ENCODE measurements at places on chromosomes 5 and 9. TPM values are rescaled to one million over a fixed set of nuclear protein-coding genes. Genes with fewer than 3 reads are reported as not detected.

The DRD1 gene
- 0.06 TPM for total RNA-seq

The MAST4 gene
- total RNA-seq, result 10.2 TPM

The ZDHHC21 gene
- 3.7 TPM for total RNA-seq

The IFNA2 gene
- not detected for total RNA-seq

The WDR31 gene
- total RNA-seq, result 2.7 TPM

- DNase-seq, result no peak
Observed at GRCh38 chr9:36833954-36834353, 200.1 kb downstream of the PAX5 start.

DNA sequence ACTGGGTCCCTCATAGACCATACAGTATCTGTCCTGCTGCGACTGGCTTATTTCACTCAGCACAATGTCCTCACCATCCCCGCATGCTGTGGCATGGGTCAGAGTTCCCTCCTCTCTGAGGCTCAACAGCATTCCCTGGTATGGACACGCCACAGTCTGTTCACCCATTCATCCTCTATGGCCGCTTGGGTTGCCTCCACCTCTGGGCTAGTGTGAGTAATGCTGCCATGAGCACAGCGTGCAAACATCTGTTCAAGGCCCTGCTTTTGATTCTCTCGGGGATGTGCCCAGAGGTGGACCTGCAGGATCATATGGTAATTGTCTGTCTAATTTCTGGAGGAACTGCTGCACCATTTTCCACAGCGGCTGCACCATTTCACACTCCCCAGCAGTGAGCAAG lies 5.5 kb upstream of the FBP2 start:
- DNase-seq, result no peak

DNA sequence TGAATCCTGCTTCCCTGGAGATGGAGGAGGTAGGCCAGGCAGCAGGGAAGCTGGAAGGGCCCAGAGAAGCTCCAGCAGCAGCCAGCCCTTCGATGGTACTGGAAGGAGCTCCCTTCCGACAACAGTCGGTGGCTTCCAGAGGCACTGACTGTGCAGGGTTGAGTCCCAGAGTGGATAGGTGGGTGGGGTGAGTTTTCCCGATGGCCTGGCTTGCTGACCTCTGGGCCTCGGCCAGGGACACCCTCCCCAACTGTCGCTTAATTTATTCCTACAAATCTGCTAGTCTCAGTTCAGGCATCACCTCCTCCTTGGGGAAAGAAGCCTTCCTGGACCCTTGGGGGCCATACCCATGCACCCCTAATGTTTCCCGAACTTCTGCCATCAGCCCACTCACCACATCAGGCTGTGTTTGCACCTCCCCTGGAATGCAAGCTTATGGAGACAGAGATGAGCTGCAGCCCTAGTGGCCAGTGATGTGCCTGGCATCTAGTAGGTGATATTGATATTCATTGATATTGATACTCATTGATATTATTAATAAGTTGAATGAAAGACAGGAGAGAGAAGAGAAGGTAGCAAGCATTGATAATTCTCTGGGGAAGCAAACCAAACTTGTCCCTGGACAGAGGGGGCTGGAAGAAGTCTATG lies 104.6 kb upstream of the BOD1 start:
- DNase-seq, result no peak

DNA sequence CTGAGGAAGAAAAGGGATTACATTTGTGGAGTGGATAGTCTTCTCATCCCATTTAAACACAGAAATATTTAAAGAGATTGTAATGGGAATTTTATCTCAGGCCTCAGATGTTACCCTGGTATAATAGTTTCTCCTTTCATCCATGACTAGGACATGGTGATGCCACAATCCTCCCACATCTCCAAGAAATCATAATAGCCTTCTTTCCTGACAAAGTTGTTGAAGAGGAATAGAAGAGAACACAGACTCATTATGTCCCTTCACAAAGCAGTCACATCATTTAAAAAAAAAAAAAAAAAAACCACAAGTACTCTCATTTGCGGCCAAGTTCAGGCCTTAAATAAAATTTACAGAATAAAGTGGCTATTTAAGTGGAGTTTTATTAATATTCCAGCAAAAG lies 359.6 kb downstream of the DEPDC1B start:
- no peak for DNase-seq
